HS-27A (cell line): ENCODE measurements at places on chromosomes 13 and 19.
A peak's percentile ranks its signal among the peaks of the same experiment; 100 is the strongest.

- DNase-seq = no peak
These were observed 30.1 kb downstream of the ZNF557 start for GRCh38 chr19:7099597-7099921.

DNA sequence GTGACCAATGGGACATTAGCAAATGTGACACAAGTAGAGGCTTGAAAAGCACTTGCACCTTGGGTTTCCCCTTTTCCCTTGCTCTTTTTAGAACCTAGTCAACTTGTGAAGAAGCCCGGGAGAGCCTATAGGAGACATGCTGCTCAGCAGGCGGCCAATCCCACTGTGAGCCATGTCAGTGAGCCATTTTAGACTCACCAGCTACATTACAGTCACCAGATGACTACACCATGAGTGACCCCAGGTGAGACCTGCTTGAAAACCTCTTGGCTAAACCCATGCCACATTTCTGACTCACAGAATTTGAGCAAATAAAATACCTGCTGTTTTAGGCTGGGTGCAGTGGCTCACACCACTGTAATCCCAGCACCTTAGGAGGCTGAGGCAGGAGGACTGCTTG lies 317.5 kb downstream of the KLF12 start:
- no peak for DNase-seq

GRCh38 chr19:1657746-1658145 lies 5.3 kb upstream of the TCF3 start:
- no peak for DNase-seq

DNA sequence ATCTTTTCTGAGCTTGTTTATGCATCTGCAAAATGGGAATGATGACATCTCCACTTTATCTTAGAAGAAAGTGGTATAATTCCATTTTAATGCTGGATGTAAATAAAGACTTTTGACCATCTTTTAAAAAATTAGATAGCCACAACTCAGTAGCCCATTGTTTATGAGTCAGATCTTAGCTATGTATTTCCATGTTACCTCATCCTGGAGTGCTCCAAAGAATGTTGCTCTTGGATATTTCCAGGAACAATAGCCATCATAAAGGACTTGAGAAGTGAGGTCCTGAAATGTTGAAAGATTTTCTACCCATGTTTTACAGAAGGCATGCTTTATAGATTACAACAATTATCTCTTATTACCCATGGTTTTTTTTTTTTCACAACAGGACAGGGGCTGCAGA lies 229.3 kb upstream of the EDNRB start:
- DNase-seq = peak; percentile 9

DNA sequence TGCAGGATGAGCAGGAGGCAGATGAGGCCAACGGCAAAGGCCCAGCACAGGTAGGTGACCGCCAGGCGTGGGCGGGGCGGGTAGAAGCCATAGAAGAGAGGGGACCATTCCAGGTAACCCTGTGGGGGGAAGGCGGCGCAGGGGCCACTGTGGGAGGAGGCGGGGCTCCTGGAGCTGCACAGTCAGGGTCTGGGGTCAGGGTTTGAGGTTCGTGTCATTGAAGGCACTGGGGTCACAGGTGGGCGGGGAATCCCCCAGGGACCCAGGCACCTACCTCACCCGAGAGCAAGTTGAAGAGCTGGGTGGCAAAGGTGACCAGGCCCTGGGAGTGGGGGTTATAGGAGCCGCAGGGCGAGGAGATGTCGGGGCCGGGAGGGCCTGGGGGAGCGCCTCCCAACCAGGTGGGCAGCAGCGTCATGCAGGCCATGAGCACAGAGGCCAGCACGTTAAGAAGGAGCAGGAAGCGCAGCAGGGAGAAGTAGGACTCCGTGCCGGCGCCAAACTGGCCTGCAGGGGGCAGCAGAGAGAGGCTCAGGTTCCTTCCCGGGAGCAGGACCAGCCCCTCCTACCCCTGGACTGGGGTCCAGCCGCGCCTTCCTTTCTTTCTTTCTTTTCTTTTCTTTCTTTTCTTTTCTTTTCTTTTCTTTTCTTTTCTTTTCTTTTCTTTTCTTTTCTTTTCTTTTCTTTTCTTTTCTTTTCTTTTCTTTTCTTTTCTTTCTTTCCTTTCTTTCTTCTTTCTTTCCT lies 4.6 kb downstream of the TMC4 start:
- DNase-seq = peak; percentile 57

DNA sequence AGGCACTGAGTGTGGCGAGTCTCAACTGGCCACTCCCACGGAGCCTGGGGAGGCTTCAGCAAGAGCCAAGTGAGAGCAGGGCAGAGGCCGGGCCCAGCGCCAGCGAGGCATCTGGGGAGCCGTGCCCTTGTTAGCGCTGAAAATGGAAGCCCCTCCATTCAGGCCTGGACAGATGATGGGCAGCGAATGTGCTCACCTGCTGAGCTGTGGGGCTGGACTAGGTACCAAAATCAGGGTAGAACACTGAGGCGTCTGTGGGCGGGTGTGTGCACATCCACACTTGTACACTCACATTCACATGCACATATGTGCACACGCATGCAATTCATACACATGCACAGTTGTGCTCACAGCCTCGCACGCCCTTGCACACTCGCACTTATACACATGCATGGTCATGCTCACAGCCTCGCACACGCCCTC lies 20.7 kb downstream of the NAXD start:
- DNase-seq = no peak

GRCh38 chr19:45047188-45047797 lies 8.4 kb downstream of the CLASRP start:
- no peak for DNase-seq

DNA sequence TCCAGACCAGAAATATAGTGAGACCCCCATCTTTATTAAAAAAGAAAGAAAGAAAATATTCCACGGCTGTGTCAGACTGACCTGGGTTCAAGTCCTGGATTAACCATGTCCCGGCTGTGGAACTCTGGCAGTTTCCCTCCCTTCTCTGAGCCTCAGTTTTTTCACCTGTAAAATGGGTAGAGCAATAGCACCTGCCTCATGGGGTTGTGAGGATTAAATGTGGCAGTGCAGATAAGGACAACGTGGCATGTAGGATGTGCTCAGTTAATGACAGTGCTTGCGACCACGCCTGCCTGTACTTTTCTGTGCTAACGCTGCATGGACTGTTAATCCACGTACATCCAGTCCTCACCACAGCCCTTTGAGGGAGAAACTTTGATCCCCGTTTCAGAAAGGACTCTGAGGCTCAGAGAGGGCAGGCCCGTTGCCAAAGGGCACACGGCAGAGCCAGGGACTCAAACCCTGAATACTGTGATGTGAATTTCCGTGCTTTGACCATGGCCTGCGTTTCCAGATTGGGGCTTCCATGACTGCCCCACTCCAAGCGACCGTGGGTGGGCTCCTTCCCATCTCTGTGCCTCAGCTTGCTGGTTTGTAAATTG lies 16.1 kb downstream of the SBK2 start:
- no peak for DNase-seq

GRCh38 chr19:53772943-53773342 lies 51.2 kb downstream of the NLRP12 start:
- peak; percentile 42 for DNase-seq
